ENCODE measurements at places on chromosomes 4 and X.

DNA sequence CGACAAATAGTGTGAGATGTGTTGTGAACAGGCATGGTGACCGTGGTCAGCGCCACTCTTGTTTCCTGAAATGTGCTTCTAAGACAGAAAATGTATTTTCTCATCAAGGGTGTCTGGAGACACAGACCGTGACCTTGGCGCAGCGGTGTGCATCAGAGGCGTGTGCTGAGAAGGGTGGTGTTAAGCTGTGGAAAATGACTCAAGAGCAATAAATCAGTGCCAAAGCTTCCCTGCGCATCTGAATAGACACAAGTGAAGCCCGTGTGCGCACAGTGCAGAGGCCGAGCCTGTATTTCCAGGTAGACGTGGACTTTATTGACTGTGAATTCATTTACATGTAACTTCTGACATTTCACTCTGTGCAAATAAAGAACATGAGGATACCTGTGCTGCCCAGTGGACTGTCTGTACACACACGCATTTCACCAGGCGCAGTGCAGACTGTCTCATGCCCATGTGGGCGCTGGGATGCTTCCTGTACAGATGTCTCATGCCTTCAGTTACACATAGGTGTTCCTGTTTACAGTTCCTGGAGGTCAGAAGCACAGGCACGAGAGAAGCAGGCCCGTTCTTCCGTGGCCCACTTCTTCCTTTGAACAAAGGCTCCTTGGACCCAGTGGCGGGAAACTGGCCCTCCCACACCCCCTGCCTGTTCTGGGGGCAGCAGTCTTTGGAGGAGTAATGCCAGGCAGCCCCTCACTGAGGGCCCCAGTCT lies 31.9 kb downstream of the NSG1 start:
- DNase-seq: no peak

GRCh38 chr4:73853246-73853704 lies at the start of gene PF4V1:
Gene PF4V1 (plus strand): TSS chr4:73853296. CDS start chr4:73853363, 67 bp downstream.
- DNase-seq: no peak

DNA sequence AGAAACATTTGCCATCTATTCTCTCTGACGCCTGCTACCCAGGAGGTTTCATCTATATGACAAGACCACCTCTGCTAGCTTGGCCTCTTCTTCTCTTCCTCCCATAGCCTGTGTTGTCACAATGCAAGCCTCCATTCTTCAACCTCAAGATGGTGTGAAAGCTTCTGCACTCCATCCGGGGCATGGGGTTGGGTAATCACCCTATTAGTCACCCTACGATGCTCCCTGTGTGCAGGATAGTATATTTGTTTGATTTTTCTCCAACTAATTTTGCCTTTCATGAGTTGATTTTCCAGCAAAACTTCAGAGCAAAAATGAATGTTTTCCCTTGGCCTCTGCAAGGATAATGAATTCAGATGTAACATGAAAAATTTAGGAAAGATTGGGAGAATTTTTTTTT lies 128.0 kb upstream of the STS start:
- DNase-seq: no peak

- no peak for DNase-seq
These were observed 256.1 kb upstream of the GIMD1 start for GRCh38 chr4:106624671-106625070.

DNA sequence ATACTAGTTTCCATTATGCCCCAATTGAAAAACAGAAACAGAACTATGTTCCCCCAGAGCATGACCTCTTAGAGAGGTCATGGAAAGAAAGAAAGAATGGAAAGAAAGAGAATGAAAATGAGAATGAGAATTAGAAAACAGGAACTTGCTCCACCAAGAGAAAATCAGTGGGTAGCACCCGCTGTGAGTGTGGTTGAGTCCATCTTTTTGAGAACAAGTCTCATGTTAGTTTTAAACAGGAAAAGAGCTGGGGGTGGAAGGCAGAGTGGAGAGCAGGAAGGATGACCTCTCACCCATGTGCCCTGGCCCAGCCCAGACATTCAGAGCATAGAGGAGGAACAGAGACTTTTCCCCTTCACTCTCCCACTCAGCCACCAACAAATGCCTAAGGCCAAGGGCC lies 4.9 kb downstream of the GSX2 start:
- DNase-seq: no peak

DNA sequence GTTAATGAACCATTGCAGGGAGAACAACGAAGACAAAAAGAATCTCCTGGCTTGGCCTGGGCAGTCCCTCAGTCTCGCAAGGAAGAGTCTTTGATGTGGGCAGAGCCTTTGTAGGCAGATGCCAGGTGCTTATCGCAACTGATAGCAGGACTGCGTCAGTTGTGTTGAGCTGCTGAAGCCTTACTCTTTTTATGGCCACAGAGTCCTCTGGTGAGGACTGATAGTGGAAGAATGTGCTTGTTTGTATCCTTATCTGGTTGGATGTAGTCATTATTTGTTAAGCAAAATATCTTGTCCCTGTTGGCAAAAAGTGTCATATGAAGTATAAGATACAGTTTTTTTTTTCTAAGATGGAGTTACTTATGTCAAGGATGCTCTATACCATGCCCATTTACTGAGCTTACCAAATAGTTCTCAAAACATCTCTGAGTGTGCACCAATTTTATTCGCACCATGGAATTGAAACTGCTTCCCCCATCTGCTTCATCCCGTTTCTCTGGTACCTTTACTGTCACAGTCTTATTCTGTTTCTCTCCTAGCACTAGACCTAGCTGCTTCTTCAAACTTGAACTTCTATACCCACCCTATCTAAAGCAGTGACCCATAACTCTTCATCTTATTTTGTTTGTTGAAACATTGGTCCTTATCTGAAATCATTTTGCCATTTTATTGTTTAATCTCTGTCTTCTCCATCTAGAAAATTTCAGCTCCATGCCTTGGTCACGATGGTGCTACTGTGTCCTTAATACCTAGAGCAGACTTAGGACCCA lies 47.0 kb upstream of the SPRY1 start:
- DNase-seq: no peak

DNA sequence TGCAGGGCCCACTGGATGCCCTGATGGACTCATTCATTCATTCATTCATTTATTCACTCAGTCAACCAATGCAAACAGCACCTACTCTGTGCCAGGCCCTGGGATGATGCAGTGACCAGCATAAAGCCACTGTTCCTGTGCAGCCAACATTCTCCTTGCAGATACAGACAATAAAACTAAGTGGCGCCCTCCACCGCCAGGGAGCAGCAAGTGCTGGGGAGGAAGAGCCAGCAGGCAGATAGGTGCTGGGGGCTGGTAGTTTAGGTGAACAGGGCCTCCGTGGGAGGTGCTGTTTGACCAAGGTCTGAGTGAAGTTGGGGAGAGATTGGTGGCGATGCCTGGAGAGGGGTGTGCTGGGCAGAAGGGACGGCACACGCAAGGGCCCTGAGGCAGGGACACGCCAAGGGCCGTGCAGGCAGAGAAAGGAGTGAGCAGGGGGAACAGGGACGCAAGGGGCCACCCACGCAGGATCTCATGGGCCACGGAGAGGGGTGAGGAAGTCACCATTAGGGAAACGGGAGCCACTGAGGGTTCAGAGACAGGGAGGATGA lies 65.5 kb downstream of the WFS1 start:
- no peak for DNase-seq

DNA sequence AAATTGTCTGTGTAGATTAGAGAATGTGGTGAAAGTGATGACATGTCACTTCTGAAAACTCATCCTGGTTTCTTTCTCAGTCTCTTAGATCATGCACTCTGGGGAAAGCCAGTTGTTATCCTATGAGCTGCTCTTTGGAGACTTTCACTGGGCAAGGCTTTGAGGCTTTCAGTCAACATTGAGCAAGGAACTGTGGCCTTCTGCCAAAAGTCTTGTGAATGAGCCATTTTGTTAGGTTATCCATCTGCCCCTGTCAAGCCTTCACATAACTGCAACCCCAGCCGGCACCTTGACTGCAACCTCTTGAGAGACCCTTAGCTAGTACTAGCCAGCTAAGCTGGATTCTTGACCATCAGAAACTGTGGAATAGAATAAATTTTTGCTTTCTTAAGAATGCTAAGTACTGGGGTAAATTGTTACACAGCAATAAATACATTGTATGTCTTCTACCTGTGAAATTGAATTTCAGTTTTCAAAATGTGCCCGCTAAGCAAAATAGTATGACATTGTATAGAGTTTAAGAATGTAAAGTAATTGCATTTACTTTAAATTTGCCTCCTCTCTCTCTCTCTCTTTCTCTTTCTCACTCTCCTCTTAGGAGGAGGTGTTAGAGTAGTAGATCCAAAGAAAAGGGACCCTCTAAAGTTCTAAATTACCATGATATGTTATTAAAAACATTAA lies 1273.0 kb downstream of the RAPGEF2 start:
- no peak for DNase-seq

GRCh38 chr4:27187786-27188185 lies 327.1 kb downstream of the STIM2 start:
- DNase-seq: no peak

DNA sequence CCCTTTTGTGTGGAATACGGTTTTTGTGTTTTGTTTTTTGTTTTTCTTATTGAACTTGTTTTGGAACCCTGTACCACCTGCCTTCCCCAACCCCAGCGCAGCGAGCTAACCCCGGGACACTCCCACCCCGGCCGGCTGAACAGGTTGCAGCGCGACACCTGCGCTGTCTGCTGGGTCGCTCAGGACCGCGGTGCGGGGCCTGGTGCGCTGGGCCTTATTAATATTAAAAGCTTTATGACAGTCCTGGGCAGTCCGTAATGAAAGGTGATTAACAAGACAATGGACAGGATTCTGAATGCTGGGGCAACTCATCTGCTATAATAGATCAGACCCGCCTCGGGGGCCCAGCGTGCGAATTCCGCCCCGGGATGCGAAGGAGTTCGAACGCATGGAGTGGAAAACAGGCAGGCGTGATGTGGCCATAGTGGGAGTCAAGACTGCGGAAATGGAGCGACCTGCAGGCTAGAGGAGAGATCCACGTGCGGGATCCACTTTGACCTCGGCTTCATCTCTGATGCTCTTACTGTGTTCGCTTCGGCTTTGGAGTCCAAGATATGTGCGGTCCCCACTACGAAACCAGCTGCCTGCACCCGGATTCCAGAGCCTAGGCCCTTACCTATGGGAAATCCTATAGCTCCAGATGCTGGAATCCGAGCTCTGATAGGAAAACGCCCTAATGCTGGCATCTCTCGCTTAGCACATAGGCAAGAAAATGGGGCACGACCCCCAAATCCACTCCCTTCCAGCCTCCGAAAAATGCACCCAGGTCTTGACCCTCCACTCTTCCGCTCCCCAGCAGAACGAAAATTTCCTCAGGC lies 69.0 kb upstream of the TMEM33 start:
- DNase-seq: no peak

- no peak for DNase-seq
These were observed 27.0 kb downstream of the SH2D1A start for GRCh38 chrX:124373348-124373747.

DNA sequence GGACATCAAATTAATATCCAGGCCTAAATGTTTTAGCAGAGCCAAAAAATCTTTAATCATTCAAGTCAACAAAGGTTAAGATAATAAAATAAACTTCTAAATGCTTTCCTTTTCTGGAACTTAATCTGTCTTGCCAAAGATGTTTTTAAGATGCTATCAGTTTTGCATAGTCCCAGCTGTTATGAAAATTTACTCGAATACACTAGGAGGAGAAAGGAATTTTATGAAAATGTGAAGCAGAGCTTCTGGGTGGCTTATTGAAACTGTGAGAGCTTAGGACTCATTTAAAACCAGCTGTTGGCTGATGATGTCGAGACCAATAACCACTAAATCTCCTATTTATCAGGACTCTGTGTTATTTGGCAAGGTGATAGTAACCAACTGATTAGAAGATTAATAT lies 202.2 kb upstream of the ETNPPL start:
- DNase-seq: no peak

- DNase-seq: no peak
These were observed 6.3 kb downstream of the ZBTB49 start for GRCh38 chr4:4296283-4296846.

DNA sequence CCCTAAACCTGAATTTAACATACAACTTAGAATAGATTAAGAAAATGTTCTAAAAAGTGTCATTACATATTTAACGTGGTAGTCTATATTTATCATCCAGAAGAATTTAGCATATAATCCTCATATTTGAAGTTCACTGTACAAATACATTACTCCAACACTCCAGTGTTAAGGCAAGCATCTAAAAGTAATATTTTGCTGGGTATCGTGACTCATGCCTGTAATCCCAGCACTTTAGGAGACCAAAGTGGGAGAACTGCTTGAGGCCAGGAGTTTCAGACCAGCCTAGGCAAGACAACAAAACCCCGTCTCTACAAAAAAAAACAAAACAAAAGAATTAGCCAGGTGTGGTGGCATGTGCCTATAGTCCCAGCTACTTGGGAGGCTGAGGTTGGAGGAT lies 24.8 kb downstream of the LRBA start:
- no peak for DNase-seq

DNA sequence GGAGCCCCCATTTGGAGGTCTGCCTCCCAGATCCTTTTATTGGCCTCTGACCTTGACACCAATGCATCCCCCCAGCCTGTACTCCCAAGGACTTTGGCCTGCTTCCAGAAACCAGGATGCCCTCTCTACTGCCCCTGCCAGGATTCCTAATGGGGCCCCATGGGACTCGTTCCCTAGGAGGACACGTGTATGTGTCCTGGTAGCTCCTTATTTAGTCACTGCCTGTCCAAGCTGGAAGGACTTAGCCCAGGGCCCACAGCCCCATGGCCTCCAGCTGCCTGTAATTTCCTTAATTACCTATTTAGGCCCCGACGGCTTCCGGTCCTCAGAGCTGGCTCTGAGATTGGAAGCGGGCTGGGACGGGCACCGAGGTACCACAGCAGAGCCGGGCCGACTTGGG lies 9.4 kb downstream of the ATP2B3 start:
- no peak for DNase-seq

DNA sequence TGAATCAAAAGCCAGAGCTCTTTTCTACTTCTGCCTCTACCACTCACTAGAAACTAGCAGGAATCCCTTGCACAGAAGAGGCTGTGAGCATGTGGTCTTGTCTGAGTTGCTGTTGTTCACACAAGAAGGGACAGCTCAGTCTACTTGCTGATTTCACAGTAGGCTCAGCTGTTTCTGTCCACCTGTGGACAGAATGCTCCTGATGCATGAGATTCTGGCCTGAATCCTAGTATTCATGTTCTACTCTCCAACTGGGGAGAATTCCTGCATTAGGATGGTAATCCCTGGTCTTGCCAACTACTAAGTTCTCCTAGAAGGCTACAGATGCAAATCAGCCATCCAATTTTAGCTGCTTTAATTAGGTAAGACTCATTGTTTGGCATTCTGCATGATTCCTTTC lies 112.8 kb downstream of the PPA2 start:
- no peak for DNase-seq

- no peak for DNase-seq
These were observed 49.4 kb upstream of the GUCY1A1 start for GRCh38 chr4:155617296-155617695.

DNA sequence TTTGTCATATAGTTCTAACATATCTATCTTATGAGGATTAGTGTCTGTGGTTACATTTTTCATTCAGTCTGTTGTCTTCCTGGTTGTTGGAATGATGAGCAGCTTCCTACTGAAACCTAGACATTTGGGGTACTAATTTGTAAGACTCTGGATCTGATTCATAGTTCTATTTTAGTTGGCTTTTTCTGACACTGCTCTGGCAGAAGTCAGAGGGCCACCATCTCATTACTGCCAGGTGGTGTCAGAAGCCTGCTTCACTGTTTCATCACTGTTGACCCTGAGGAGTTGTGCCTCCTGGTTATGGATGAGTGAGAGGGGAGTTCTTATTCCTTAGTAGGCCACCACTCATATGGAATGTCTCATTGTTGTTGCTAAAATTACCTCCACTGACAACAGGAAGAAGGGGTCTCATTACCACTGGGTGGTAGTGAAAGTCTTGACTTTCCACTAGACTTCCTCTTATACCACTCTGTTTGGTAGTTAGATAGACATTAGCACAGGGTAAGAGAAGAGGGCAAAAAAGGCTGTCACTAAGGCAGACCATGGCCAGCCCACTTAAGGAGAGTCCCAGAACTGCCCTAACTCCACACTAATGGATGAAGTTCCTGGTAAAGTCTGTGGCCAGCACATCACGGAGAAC lies 395.2 kb downstream of the SPOCK3 start:
- DNase-seq: no peak
